ENCODE measurements at places on chromosomes 5 and 9.

- no peak for DNase-seq
These were observed 113.2 kb downstream of the PALM2AKAP2 start for GRCh38 chr9:109893241-109893640.

DNA sequence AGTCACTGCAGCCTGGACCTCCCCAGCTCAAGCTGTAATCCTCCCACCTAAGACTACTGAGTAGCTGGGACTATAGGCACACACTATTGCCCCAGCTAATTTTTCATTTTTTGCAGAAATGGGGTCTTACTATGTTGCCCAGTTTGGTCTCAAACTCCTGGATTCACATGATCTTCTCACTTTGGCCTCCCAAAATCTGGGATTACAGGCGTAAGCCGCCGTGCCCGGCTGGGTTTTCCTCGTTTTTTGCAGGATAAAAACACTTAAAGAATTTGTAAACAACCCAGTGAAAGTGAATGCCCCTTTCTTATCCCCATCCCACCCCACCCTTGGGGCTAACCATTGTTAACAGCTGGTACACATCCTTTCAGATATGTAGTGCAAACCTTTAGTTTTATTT, 7.7 kb downstream of the CLTB start:
- no peak for DNase-seq

DNA sequence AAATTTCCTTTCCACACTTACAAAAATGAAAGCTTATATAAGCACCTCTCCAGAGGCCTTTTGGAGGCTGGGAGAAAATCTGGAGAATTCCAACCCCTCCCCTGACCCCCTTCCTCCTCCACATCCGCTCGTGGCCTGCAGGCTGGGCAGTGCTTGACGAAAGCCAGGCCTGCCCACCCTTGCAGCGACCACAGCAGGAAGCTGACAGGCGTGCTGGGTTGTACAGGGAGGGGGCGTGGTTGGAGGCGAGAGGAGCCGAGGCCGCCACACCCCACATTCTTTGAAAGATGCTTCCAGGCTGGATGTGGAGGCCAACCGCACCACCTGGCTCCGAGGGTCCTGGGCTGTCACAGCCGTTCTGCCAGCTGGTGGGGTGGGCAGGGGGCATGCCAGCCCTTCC, 47.8 kb upstream of the IER5L start:
- no peak for DNase-seq

DNA sequence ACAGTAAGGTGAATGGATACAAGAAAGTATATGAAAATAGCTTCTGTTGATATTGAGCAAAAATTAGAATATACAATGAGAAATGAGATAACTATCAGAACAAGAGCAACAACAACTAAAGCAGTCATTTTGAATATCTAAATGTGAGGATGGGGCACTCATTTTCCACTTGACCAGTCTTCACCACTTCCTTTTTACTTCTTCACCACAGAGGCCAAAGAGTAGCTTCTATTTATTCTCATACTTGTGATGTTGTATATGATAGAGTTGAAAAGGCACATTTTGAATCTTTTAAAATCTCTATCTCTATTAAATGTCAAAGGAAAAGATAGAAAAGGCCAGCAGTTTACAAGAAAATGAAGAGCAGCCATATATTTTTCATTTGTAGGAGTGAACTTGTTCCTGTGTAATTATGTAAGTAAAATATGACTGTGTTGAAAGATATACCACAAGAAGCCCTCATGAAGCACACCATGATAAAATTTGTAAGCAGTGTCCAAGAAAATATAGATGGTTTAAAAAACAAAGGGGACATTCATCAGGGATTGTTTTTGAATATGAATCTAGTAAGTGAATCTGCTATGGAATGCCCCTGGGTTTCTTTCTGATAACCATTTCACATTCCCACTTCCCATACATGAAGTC, 39.2 kb downstream of the ADAMTS19 start:
- no peak for DNase-seq

All from NCI-H524 treated with DMSO at 0.1 percent for 48 hours (cell line).